ENCODE measurements at places on chromosomes 4 and X. TPM values are rescaled to one million over a fixed set of nuclear protein-coding genes. Genes with fewer than 3 reads are reported as not detected.

DNA sequence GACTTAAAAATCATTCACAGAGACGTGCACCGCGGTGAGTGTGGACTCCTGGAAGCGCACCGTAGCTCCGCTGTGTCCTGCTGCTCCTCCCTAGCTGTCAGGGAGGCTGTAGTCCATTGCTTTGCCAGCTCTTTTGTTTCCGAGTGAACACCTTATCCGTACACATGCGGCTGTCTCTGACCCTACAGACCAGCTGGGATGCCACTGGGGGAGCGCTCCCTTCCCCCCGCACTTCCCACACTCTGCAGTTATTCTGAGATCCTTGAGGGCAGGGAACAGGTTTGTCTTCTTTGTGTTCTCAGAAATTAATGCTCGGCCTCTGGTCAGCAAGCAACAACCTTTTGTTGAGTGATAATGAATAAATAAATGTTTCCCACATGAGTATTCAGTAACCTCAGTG, 33.7 kb upstream of the MSANTD1 start:
- DNase-seq = no peak

Gene CT45A7
- total RNA-seq = not detected

GRCh38 chr4:700587-701264, 4.9 kb upstream of the PCGF3 start:
- no peak for DNase-seq

DNA sequence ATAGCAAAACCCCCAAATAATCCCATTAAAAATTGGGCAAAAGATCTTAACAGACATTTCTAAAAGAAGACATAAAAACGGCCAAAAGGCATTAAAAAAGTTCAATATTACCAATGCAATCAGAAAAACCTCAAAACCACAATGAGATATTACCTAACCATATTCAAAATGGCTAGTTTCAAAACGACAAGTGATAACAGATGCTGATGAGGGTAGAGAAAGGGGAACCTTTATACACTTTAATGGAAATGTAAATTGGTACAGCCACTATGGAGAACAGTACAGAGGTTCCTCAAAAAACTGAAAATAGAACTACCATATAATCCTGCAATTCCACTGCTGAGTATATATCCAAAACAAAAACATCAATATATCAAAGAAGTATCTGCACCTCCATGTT, 6.2 kb downstream of the AADAT start:
- DNase-seq = no peak

Gene AKAP14
- not detected for total RNA-seq

- DNase-seq = no peak
Observed at GRCh38 chrX:15464704-15465103, 28.4 kb downstream of the PIR start.

DNA sequence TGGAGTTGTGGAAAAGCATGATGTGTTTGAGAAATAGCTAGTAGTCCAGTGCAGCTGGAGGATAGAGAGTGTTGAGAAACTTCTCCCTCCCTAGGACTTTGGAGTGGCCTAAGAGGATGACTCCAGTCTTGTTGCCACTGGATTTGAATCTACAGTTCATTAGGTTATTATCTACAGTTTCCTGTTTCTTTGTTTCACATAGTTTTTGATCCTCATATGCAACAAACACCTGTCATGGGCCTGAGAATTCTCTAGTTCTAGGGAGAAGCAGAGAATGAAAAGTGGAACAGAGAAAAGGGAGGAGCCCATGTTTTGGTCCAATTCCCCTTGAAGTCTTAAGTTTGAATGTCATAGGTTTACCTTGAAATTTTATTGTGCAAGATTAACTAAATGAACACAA, 73.6 kb upstream of the TBC1D9 start:
- DNase-seq = no peak

GRCh38 chr4:23769406-23769805, 120.4 kb downstream of the PPARGC1A start:
- DNase-seq = no peak

DNA sequence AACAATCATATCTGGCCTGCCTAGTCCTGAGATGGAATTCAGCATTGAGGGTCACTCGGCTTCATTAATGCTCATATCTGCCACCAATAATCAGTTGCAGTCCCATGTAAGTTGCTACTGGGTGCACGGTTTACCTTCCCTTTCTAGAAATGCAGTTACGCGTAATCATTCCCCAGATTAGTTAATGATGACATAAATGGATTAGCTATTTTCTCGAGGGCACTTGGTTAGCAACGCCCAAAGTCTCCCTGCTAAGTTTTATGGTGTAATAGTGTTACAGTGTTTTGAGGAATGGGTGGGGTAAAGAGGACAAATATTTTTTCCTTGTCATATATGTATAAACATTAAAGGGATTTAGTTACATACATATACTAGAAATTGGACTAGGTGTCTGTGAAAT, 118.8 kb downstream of the MID1 start:
- no peak for DNase-seq

Gene DEFB131A
- total RNA-seq = not detected

DNA sequence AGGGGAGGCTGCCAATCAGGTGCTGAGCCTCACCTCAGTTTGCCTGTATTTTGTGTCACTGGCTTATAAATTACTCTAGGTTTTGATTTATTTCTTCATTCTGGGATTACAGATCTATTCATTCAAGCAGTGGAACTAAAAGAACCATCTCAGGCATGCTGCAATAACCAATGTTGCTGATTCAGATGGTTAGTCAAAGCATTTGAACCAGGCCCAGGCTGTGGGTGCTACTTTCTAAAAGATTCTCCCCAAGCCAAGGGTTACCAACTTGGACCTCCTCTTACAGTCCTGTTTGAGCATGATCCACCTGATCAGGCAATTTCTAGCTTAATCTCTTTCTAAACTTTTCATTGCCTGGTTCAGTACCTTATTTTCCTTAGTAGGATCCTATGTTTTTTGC, 67.2 kb downstream of the TMEM131L start:
- DNase-seq = no peak

- no peak for DNase-seq
Observed at GRCh38 chr4:3725936-3726870, 40.0 kb upstream of the ADRA2C start.

Gene ZXDA
- 7.7 TPM for total RNA-seq

DNA sequence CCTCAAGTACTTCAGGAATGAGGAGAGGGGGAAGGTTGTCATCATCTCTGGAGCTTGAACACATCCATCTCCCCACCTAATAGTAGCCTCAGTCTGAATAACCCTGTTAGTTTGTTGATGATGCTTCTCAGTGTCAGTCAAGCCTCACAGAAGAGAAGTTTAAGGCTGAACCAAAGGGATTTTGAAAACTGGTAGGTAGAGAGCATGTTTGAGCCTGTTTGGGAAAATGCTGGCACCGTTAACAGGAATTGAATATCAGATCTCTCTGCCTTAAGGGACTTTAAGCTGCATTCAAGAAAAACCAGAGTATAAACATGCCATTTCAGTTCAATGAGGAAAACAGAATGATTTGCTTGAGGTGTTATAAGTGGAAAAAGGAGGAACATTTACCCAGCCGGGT, 73.1 kb downstream of the MAPK10 start:
- DNase-seq = peak; percentile 74

DNA sequence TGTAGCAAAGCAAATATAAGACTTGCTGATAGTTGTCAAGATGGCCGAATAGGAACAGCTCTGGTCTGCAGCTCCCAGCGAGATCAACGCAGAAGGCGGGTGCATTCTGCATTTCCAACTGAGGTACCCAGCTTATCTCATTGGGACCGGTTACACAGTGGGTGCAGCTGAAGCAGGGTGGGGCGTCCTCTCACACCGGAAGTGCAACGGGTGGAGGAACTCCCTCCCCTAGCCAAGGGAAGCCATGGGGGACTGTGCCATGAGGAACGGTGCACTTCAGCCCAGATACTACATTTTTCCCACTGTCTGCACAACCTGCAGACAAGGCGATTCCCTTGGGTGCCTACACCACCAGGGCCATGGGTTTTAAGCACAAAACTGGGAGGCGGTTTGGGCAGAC, 382.3 kb upstream of the EMCN start:
- DNase-seq = no peak

DNA sequence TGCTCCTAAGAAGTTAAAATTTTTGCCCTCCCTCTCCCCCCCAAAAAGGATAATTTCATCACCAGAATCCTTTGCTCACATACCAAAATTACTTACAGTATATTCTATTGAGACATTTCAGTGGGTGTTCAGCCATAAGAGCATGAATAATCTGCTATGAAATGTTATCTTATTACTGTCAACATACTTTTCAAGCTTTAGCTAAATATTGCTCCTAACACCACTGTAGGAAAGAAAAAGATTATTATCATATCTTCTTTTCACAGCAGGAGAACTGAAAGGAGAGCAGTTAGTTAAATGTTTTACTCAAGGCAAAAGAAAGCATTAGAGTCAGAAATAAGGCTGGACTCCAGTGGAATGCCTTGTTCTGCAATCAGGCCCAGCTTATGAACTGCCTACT, 231.0 kb upstream of the GYPA start:
- no peak for DNase-seq

- DNase-seq = no peak
Observed at GRCh38 chr4:180528003-180528402, 1715.2 kb upstream of the TENM3 start.

- peak; percentile 37 for DNase-seq
Observed at GRCh38 chr4:53804719-53805118, 213.4 kb upstream of the LNX1 start.

DNA sequence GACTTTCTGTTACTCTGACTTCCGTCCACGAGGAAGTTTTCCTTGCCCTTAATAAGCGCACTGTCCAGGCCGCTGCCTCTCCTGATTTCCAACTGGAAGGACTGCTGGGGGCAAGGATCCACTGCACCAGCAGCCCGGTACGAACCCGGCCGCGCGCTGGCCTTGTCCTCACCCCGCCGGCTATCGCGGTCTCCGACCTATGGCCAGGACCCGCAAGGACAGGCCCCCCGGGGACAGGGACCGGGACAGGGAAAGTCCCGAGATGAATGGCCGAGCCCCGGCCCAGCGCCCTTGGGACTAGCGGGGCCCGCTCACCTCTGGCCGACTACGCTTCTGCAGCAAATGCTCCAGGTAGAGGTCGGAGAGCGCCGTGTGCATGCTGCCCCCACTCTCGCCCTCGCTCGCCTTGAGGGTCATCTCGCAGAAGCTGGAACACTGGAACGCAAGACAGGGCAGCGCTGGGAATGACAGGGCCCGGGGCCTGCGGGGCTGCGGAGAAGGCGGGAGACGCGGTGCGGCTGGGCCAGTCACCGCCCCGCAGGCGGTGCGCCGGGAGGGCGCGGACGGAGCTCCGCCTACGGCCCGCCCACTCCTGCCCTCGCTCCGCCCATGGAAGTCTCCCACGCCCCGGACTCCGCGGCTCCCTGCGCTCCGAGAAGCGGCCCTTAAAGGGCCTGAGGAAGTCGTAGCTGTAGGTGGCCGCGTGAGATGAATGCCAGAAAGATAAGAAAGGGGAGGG, at the start of gene MPP1:
MPP1 (minus strand) TSS at position 529 of the 739 bp plus-strand sequence; CDS start at position 417, 112 bp downstream.
- peak; percentile 55 for DNase-seq

Gene ZNF185
- 93.5 TPM for total RNA-seq

DNA sequence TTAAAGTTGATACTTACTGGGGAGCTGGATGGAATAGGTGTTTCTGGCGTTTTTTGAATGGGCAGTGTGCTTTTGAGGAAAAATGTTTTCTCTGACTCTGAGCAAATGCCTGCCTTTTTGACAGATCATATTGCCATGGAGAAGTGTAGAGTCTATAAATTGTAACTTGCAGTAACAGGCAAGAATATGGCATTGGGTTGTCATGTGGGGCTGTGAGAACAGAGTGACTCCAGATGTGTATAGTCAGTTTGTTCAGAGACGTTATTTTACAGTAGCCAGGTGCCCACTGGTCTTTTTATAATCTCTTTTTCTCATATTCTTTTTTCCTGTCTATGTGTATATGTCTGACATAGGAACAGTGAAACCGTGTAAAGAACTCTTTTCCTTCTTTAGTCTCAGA, 40.8 kb downstream of the RAPGEF2 start:
- no peak for DNase-seq

DNA sequence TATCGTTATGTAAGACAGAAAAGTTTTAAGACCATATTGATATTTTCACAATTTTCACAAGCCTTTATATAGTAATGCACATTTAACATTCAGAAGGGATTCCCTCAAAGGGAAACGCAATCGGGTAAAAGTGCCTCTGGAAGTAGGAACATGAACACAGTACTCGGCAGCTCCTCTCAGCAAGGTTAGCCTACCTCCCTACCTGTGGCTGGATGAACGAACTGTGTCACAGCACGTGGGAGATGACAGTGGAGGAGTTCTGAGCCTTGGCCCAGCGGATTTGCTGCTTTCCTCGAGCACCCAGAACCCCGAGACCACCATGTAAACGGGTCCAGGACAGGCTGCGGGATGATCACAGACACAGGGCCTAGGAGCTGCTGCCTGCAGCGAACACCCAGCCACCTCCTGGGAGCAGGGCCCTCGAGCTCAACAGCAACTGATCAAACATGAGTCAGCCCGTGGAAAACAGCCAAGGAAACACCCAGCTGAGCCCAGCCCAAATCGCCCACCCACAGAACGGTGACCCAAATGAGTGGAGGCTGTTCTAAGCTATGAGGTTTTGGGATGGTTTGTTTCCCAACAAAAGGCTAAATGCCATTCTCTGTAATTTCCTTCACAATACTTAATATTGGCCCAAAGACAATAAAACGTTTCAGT, 30.4 kb downstream of the FAT1 start:
- DNase-seq = peak; percentile 78

Gene PASD1
- not detected for total RNA-seq
